Stimulated activated memory B cell treated with anti-CD40 and anti-IgM and Interleukin-4, amounts not matched to agents 10 μg/mL and 1 μg/mL and 100 μg/mL, for 72 hours (primary cell): ENCODE measurements at places on chromosomes 11 and 22.

DNA sequence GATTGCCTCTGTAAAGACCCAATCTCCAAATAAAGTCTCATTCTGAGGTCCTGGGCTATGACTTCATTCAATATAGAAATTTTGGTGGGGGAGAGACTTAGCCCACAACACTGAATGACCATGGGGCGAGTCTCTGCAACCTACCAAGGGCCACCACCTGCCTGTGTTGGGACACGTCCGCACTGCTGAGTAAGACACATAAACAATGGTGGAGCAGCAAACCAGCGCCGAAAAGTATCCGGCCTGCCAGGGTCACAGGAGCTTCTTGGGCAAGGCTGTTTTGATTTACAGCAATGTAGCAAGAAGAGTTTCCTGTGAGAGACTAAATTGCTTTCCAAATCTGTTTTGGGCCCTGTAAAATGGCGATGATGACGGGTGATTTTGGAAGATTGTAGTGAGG, 122.3 kb downstream of the SHANK2 start:
- no peak for ATAC-seq

DNA sequence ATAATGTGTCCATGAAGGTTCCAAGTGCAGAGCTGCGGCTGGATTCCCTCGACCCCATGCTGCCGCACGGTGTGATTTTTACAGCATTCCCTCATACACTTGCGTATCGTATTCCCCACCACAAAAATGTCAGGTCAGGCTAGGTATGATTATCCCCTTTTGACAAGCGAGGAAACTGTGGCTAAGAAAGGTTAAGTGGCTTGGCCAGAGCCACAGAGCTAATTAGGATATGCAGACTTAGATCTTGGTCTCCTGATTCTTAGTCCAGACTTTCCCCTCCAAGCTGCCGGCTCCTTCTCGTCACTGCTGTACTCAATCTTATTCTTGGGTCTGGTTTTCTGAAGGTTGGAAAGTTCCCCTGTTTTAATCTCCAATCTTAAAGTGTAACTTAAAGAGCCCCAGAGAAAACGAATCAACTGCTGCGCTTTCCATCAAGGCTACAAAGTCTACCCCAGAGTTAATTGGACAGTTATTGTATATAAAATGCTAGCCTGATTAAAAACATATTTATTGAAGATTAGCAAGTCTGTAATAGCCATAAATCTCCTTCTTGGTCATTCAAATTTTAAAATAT, 176.6 kb downstream of the ADAMTS15 start:
- no peak for ATAC-seq

- no peak for ATAC-seq
Measured at GRCh38 chr11:15053191-15053685, 20.2 kb upstream of the CALCB start.

DNA sequence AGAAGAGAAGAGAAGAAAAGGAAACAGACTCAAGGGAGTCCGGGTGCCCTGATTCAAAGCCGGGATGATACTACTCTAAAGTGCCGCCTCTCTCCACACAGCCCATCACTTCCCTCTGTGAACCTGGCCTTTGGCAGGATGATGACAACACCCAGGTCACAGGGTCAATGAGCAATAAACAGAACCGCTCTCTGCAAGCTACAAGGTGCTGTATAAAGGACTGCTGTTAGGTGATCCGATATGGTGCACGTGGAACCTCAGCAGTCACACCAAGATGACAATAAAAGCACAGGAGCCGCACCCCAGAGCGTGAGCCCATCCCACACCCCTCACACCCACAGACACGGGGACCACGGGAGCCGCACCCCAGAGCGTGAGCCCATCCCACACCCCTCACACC, 10.7 kb downstream of the TTLL1 start:
- no peak for ATAC-seq
